Umbilical cord (tissue), 2 donors: ENCODE measurements at places on chromosomes 2 and 18.

- DNase-seq = no peak
Measured at GRCh38 chr2:149290662-149291061, 39.7 kb upstream of the LYPD6 start.

GRCh38 chr2:48414980-48415835 lies 114.7 kb upstream of the STON1 start:
- DNase-seq = no peak

DNA sequence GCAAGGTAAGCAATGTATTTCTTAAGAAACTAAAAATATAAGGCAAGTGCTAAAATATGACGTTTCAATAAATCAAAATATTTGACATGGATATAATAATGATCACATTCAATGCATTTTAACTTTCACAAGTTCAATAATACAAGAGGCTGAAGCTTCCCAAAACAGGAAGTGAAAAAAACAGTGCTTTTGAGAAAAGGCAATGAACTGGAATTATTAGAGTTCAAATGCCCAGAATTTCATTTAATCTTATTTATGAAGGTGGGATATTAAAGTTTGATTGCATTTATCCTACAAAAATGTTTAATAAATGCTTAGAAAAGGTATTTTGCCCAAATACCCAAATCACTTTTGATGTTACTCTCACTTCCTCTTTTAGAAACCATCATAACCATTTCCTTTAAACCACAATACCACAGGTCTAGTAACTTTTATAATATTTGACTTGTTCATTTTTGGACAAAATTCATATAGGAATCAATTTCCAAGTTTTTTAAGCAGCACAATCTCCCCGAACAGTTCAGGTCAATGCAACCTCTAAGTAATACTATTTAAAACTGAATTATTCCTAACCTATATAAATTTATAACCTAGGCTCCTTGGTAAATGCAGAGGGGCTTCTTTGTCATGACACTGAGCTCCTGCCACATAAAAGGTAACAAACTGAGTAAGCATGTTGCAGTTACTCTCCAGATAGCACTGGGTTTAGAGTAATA lies 2.1 kb downstream of the NCKAP1 start:
- DNase-seq = no peak

DNA sequence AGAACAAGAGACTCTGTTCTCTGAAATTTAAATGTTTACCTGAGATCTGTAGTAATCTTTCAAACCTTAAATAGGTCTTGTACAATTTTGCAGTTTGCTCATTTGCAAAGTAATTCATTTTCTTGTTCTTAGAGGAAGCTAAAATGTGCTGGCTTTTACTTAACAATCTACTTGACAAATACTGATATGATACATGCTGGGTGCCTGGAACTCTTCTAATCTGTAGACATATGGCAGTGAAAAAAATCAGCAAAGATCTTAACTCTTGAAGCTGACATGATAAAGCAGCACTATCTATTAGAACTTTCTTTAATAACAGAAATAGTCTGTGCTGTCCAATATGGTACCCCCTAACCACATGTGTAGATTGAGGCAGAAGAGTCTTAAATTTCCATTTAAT lies 1352.8 kb upstream of the SLC39A10 start:
- DNase-seq = peak; percentile 21

DNA sequence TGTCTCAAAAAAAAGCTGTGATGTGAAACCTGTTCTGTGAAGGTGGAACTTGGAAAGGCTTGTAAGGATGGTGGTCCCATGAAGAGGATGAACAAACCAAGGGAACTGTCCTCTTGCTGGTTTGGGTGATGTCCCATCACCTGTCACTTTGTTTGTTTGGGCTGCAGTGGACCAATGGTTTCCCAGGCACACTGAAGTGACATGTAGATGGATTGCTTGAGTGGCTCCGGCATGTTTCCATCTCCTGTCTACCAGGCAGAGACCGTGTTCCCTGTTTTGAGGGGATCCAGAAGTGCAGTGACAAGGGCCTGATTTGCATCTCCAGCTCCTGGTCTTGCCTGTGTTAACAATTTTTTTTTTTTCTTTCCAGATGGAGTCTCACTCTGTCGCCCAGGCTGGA lies 8.9 kb downstream of the NEDD4L start:
- no peak for DNase-seq

- no peak for DNase-seq
Measured at GRCh38 chr2:134412639-134412999, 158.7 kb downstream of the MGAT5 start.

- no peak for DNase-seq
Measured at GRCh38 chr2:46194856-46195255, 102.4 kb upstream of the EPAS1 start.

- no peak for DNase-seq
Measured at GRCh38 chr2:28674062-28674712, 77.4 kb upstream of the PPP1CB start.

GRCh38 chr2:12310399-12310798 lies 406.3 kb upstream of the TRIB2 start:
- no peak for DNase-seq

GRCh38 chr2:144705328-144706245 lies 185.7 kb upstream of the ZEB2 start:
- no peak for DNase-seq

DNA sequence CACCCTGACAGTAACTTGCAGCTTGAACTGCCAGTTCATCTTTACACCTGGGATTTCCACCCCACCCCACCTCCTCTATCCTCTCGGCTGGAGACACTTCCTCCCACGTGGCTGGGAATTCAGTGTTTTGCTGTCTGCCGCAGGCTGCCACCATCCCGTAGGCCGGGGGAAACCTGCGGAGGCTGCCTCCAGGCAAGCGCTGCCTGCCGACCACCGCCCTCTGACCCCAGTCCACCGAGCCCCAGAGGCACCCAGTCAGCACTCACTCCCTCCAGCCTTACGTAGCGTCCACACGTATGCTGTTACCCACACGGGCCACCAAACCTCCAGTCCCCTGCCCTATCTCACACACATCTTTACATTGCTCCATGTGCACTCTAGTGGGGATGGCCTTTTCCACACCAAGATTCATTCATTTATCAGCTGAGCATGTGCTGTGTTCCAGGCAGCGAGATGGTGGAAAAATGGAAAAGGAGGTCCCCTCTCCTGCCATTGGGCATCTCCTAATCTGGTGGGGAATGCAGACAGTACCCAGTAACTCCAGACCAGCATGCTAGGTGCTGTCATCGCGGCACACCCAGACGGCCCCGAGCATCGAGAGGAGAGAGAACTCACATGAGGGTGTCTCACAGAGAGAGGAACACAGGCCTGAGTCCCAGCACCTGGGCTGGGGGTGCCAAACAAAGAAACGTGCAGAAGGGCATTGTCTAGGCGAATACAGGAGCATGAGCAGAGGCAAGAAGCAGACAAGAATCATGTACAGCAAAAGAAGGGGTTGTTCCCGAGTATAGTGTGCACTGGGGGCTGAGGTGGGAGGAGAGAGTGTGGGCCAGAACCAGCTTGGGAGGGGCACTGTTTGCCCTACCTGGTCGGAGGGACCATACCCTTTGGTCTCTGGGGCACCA lies 166.9 kb downstream of the SMAD7 start:
- no peak for DNase-seq

GRCh38 chr18:43719267-43719795 lies 442.0 kb upstream of the SYT4 start:
- DNase-seq = no peak

DNA sequence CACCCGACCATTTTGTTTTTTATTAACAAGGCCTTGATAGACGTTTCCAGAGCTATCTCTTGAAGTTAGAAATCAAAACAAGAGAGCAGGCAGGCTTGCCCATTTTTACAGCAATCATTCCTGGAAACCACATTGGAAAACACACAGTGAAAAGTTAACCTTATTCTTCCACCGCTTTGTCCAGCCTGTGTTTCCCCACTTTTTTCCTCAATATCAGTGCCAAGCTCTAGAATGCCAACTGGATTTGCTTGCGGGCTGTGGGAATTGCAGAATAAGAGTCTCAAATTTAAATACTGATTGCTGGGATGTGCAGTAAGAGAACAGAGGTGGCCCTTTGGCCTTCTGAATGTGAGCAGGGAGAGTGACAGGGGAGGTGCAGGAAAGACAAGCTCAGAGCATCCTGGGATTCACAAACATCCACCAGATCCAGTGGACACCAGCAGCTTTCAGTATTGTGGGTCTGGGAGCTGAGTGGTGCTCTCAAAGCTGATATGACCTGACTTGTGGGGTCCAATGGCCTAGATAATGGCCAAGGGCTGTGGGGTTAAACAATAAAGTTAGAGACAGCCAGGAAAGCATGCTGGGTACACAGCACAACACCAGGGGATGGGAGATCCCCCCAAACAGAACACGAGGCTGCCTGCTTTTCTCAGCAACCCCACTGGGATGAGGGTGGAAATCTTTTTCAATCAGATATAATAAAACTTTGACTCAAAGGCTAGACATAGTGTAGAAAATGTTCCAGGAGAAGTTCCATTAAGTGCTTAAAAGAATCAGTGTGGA lies 15.5 kb downstream of the CYP1B1 start:
- no peak for DNase-seq

- DNase-seq = no peak
Measured at GRCh38 chr18:80035997-80036396, 1.8 kb downstream of the RBFA start.

GRCh38 chr2:125870264-125870663 lies 785.7 kb upstream of the GYPC start:
- no peak for DNase-seq

DNA sequence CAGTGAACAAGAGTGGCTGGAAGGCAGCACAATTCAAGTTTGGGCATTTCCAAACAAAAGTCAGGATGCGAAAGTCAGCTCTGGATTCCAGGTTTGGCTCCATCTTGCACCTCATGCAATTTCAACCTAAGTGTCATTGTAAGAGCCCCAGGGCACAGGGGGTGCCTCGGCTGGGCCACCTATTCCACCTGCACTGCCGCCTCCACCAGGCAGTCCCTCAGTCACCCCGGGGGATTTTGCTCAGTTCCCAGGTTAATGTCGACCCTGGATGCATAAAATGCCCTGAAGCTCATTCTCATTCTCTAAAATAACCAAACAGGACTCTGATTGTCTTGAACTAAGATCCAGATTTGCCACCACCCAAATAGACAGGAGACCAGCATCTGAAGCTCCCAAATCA lies 77.6 kb downstream of the EDAR start:
- DNase-seq = no peak

GRCh38 chr2:24352664-24353063 lies 7.7 kb downstream of the ITSN2 start:
- DNase-seq = no peak

GRCh38 chr2:206031162-206031784 lies 54.7 kb downstream of the INO80D start:
- DNase-seq = no peak

DNA sequence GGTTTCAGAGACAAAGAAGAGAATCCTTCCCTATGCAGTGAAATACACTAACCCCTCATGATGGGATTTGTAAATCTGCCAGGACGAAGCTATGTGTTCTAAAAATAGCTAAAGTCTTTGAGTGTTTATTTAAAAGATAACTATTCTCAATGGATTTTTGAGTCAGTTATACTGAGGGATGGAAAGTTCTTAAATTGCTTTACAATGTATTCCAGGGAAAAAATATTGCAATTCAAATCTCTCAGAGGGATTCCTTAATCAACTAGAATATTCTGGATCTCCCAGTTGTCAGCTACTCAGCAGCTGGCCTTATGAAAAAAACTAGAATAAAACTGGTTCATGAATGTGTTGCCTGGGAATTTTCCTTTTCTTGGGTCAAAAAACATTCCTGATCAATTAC lies 312.4 kb downstream of the PLCL1 start:
- DNase-seq = peak; percentile 77

- no peak for DNase-seq
Measured at GRCh38 chr2:113826346-113827285, 63.3 kb upstream of the ACTR3 start.

- no peak for DNase-seq
Measured at GRCh38 chr2:30439296-30439695, 7.8 kb upstream of the LCLAT1 start.

- DNase-seq = no peak
Measured at GRCh38 chr18:59012815-59013705, 126.6 kb upstream of the SEC11C start.

- peak; percentile 53 for DNase-seq
Measured at GRCh38 chr2:159094173-159094737, 125.8 kb downstream of the TANC1 start.

- no peak for DNase-seq
Measured at GRCh38 chr2:224837066-224837465, 120.9 kb upstream of the CCDC195 start.

- no peak for DNase-seq
Measured at GRCh38 chr2:195388028-195388427, 269.0 kb upstream of the SLC39A10 start.

DNA sequence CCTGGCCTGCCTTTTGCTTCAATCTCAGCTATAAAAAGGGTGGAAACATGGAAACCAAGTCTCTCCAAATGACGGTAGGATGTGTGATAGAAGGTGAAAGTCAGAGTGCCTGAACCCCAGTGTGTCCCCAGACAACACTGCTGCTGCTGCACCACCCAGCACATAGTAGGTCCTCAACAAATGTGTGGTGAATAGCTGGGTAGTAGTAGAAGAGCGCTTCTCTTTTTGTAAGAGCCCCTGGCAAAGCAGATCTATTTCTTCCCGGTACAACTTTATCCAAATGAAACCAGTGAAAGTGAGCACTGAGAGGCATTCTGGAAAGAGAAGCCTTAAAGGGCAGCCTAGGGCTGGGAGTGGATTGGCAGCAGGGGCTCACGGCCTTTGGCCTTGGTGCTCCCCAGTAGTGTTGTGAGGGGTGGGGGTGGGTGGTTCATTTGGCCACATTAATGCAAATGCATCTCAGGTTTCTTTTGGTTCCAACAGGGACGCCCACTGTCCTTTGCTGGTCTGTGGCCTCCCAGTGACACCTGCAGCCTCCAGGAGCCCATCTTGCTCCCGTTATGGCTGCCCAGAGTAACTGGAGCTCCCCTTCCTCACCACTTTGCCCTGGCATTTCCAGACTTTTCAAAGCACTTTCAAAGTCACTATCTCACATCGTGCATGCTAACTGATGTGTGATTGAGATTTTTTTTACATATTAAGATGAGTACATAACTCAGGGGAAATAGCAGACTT lies 304.3 kb upstream of the EPAS1 start:
- no peak for DNase-seq

GRCh38 chr2:201275990-201276389 lies 15.7 kb downstream of the CASP8 start:
- no peak for DNase-seq

- DNase-seq = no peak
Measured at GRCh38 chr2:229456091-229456490, 185.0 kb upstream of the PID1 start.
